ENCODE measurements at places on chromosomes 12 and 14. TPM values are rescaled to one million over a fixed set of nuclear protein-coding genes. Genes with fewer than 3 reads are reported as not detected.

Gene TBC1D30
- total RNA-seq: 4.1 TPM

GRCh38 chr14:64467101-64467500 lies 1.8 kb downstream of the AKAP5 start:
- no peak for DNase-seq

DNA sequence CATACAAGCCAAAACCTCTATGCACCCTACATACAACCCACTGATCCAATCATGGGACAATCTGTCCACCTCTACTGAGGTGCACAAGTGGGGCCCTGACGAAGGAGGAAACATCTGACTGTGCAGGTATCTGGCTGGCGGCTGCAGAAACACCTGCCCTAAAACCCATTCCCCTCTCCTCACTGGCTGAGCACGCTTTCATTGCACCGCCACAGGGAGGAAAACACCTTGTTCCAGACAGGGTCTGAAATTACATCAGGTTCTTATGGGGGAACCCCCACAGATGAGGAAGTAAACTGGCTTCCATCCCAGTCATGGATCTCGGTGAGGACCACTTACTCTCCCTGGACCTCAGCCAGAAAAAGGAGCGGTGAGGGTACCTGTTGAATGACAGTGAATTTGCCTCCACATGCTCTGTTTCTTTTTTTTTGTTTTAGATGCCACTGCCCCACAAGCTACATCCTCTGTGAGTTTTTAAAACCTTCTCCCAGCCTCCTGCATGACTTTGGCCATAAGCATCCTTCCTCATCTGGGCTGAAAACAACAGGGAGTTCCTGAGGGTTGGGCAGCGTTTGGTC lies 23.8 kb upstream of the DGLUCY start:
- no peak for DNase-seq

GRCh38 chr14:94213741-94214140 lies 39.6 kb downstream of the PPP4R4 start:
- DNase-seq: no peak

Gene TAS2R9
- total RNA-seq: not detected

Gene ENDOU
- 1.7 TPM for total RNA-seq

- DNase-seq: peak; percentile 59
Observed at GRCh38 chr12:122079033-122079531, 526 bp downstream of the MLXIP start.

All from aorta (tissue), 5 donors.